ENCODE measurements at places on chromosomes 4 and X. TPM values are rescaled to one million over a fixed set of nuclear protein-coding genes. Genes with fewer than 3 reads are reported as not detected.

Gene ETDA
- total RNA-seq, result not detected

Gene BMPR1B
- 0.03 TPM for total RNA-seq

Gene PABPC1L2B
- total RNA-seq, result not detected

Gene DIPK2B
- total RNA-seq, result not detected

DNA sequence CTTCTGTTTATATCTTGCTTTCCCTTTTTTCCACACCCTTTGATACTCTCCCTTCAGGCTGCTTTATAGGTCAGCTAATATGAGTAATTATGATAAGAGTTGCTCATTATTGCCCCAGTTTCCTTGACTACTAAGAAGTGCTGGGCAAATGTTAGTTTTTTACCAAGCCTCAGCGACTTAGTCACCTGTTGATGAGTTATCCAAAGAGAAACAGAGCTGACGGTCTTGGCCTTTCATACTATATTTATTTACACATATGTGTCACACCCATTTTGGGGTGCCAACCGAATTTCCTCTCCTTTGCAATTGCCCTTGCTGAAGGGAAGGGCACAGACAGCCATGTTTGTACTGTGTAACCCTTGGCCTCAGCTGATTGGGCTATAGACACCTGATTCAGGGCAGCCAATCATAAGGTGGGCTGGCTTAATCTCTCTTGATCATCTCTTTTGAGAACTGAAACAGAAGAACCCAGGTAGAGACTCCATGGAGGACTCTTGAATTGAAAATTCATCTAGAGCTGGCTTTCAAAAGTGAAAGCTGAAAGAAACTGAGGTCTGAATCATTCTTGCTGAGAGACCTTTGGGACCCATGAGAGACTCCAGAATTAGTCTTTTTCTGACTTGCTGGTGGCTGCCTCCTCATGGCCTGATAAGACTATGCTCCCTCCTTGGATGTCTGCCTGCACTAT lies 111.7 kb upstream of the RPS6KA3 start:
- peak; percentile 72 for DNase-seq

DNA sequence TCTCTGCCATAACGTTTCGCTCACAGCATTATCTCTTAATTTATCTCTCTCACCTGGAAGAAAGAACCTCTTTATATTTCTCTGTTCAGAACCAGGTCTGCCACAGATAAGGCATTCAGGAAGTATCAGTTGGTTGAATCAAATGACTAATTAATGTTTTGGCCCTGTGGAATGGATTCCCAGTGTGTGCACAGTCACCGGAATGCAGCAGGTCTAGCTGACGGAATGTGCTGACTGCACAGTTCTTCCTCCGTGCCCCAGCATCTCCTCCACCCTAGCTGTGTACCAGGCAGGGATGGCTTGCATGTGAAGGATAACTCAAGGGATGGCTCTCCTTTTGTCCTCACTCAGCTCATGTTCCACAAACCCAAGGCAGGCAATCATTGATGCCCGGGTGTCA lies 141.8 kb upstream of the MSX1 start:
- DNase-seq, result no peak

GRCh38 chrX:69538321-69538876 lies 34.3 kb downstream of the NALF2 start:
- DNase-seq, result peak; percentile 43

DNA sequence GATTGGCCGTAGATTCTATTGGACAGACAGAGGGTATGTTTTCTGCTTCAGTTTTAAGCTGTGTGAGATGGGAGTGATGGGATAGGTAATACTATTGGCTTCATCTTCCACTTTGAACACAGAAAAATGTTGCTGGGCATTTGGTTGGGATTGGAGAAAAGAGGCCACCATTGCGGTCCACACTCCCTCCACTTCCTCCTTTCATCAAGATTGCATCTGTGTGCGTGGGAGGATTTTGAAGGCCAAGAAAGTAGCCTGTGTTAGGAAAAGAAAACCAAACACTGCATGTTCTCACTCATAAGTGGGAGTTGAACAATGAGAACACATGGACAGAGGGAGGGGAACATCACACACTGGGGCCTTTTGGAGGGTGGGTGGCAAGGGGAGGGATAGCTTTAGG lies 56.4 kb downstream of the EGF start:
- no peak for DNase-seq

GRCh38 chr4:52628543-52628942 lies 30.6 kb downstream of the USP46 start:
- no peak for DNase-seq

DNA sequence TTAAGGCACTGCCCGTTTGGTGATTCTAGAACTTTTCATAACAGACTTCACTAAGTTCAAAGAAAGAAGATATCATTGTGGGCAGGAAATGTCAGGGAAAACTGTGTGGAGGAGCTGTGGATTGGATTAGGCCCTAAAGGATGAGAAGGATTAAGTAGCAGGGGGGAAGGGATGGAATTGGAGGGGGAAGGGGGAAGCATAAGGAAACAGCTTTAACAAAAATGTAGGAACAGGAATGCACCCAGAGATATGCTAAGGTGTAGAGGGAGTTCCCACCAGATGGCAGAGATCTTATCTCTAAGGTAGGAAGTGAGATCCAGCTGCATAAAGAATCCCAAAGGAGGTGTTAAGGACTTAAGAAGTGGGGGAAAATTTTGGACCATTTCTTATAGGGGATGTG lies 114.5 kb downstream of the LARP7 start:
- DNase-seq, result no peak

GRCh38 chr4:164081801-164082200 lies 587.3 kb downstream of the TMA16 start:
- no peak for DNase-seq

- DNase-seq, result no peak
Measured at GRCh38 chrX:120790552-120790951, 85.1 kb downstream of the CT47B1 start.

Measured in HT-29 (cell line).